Activated CD4-positive, alpha-beta T cell treated with anti-CD3 and anti-CD28 coated beads for 36 hours (primary cell): ENCODE measurements at places on chromosomes 16 and 17. TPM values are rescaled to one million over a fixed set of nuclear protein-coding genes. Genes with fewer than 3 reads are reported as not detected.
A peak's percentile ranks its signal among the peaks of the same experiment; 100 is the strongest.

- DNase-seq: no peak
Observed at GRCh38 chr16:24414534-24414933, 124.8 kb upstream of the RBBP6 start.

DNA sequence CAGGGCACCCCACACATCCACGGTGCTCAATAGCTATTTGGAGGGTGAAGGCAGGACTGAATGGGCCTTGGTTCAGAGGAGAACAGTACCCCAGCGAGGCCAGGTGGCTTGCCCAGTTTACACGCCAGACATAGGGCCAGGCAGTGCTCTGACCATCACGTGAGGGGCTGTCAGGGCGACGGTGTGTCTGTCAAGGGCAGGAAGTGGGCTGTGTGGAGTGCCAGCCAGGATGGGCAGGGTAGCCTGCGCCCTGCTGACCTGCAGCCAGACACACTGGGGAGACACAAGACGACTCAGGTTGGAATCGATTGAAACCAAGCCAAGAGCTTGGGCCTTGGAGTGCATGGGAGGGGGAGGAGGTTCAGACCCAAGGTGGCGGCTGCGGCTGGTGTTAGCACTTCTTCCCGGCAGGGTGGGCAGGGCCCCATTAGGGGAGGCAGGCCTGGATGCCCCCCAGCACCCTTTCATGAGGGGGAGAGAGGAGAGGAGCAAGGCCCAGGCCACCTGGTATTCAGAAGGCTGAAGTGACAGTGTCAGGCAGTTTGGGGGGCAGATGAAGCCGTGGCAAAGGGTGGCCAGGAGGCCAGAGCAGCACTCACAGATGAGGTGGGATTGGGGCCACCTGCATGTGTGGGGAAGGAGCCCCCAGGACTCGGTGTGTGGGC is 68.2 kb downstream of the SREBF1 start:
- no peak for DNase-seq

DNA sequence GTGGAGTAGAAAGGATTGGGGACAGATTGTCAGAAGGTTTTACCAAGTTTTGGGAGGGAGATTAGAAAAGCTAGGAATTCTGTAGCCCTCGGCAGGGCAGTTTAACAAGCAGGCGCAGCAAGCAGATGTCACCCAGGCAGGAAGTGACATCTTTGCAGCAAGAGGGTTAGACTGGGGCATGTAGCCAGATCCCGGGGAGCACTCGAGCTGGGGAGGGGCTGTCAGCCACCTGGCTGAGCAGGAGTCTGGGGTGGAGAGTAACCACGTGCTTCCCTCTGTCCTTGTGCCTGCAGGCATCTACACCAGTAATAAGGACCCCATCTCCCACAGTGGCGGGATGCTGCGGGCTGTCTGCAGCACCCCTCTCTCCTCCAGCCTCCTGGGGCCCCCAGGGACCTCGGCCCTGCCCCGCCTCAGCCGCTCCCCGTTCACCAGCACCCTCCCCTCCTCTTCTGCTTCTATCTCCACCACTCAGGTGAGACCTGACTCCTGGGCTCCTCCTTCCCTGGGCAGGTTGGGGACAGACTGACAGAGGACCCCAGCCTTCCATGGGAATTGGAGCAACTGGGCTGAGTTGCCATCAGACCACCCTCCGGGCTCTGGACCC is 12.2 kb downstream of the MLLT6 start:
- DNase-seq: no peak

DNA sequence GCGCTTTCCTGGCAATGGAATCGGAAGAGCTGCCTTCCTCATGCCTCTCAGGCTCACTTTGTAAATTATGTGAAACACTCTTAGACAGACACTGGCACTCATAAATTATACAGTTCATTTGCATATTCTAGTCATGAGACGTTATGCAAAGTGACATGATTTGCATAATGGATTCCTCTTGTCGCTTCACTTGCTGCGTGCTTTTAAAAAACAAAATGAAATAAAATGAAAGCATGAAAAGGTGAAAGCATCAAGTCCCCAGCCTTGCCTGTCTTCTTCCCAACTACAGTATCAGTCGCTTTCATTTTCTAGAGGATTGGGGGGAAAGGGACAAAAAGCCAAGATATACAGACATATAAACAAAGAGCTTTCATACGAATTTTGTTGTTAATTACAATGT is 252.8 kb upstream of the PMFBP1 start:
- no peak for DNase-seq

GRCh38 chr17:33056399-33057146 is 64.9 kb downstream of the SPACA3 start:
- no peak for DNase-seq

DNA sequence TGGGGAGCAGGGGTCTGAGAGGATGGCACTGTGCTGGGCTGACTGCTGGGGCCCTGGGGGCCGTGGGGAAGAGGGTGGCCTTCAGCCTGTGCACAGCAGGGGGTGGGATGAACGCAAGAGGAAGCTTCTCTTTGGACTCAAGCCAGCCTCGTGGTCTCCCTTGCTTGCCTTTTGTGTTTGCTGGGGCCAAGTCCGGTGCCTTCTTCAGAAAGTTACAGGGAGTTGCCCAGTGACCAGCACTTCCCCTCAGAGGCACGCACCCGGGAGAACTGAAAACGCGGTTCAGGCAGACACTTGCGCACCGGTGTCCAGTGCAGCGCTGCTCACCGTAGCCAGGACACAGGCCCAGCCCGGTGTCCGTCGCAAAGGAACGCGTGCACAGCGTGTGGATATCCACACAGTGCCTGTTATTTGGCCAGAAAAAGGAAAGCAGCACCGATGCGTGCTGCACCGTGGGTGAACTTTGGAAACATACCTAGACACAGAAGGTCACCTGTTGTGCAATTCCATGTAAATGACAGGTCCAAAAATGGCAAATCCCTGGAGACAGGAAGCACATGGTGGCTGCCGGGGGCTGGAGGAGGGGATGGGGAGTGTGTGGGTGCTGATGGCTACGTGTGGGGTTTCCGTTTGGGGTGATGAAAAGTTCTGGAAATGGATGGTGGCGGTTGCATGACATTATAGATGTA is 29.4 kb upstream of the NUDT16L1 start:
- DNase-seq: peak; percentile 21

DNA sequence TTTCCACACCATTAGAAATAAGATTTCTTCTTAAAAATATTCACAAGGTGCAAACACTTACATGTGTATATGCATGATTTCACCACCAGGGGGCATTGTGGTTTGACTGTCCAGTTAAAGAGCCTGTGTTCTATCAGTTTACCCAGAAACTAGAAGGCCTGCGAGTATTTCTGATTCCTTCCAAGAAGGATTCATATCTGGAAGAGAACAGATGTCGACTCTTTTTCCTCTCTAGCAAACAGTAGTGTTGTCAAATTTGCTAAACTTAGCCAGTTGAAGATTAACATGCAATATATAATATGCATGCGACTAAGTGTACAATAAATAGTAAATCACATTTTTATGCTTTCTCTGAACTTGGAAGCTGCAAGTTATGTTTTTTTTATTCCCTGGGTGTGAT is 404.1 kb downstream of the WWOX start:
- peak; percentile 67 for DNase-seq

DNA sequence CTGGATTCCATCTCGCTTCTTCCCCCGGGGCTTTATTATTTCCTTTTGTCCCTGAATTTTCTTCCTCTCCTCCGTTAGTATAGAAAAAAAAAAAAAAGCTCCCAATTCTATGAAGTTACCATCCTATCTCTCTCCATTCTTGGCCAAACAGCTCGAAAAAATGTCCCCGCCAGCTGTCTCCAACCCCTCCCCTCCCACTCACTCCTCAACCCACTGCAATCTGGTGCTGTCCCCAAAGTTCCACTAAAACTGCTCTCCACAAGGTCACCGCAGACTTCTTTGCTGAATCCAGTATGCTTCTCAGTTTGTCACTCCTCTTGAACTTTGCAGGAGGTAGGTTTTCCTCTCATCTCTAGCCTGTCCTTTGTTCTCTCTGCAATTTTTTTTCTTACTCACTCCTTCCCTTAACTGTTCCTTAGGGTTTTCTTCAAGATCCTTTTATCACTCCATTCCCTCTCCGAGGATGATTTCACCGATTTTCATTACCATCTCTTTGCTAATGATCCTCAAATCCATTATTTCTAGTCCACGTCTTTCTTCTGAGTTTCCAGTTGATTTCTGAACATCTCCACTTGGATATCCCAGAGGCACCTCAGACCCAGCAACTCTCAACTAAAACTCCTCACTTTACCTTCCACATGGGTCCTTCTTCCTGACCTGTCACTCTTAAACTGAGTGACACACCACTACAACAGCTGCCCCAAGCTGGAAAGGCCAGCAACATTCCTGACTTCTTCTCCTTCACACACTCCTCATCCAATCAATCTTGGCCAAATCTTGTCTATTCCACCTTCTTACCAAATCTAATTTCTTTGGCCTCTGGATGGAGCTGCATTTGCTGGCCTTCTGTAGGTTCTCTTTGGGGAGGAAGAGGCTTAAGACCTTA is 1.5 kb upstream of the SUMO2 start:
- no peak for DNase-seq

DNA sequence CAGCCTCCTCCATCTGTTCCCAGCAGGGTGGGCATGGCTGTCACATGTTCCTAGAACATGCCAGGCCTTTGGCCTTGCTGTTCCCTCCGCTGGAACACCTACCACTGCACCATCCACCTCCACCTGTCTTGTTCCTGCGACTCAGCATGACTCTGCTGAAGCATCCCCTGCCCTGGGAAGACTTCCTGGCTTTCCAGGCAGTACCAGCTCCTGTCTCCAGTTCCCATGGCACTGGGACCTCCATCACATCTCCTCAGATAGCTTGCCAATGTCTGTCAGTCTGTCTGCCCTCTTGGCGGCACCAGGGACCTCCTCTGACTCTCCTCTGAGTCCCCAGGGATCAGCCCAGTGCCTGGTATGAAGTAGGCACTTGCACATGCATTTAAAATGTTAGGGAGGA is 15.7 kb downstream of the PDP2 start:
- no peak for DNase-seq

GRCh38 chr17:56593086-56593645 is 333 bp upstream of the NOG start:
- peak; percentile 69 for DNase-seq

DNA sequence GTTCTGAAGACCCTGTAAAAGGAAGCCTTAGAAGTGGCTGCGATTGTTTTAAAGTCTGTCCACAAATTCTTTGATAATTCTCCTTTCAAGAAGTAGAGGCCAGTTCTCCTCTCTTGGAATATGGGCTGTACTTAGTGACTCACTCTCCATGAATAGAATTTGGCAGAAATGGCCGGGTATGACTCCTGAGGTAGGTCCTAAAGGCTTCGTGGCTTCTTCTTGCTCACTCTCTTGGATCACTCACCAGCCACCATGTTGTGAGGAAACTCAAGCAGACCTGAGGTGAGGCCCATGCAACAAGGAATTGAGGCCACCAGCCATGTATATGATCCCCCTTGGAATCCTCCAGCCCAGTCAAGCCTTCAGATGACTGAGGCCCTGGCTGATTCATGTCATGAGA is 75.8 kb downstream of the WWOX start:
- no peak for DNase-seq

- DNase-seq: peak; percentile 77
Observed at GRCh38 chr17:80005360-80006338, 30.0 kb downstream of the TBC1D16 start.

DNA sequence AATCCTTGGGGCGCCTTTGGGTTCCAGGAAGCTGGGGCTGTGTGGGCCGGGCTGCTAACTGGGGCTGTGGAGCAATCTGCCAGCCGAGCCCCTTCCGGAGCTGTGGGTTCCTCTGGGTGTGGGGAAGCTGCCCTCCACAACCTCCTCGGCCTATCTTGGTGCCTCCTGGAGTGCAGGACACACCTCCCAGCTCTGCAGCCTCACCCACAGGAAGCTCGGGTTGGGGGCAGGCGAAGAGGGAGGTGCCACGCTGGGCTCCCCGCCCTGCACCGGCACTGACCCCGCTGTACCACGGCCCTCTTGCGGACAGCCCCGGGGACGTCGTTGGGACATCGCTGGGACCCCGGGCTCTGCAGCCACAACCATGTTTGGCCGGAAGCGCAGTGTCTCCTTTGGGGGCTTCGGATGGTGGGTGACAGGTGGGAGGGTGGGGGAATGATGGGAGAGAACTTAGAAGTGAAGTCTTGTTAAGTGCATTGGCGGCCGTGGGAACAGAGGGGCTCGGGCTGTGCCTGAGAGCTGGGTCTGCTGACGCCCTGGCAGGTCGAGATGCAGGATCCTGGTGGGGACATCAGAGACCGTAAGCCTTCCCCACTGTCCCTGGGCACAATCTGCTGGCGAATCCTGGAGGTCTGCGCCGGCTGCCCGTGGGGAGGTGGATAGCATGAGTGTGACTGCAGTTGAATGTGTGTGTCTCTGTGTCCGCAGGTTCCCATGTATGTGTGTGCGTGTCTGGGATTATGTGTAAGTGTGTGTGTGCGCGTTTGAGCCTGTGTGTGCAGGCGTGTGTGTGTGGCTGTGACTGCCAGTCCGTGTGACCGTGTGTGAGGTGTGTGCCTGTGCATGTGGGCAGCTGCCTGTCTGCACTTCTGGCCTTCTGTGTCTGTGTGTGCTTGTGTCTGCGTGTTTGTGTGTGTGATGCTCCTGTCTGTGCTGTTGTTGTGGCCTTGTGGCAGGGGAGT is at the start of gene RAP1GAP2:
Gene RAP1GAP2 (plus strand): TSS at position 275 of the 962 bp plus-strand sequence. CDS start 90 bp downstream, at position 365.
- peak; percentile 72 for DNase-seq

DNA sequence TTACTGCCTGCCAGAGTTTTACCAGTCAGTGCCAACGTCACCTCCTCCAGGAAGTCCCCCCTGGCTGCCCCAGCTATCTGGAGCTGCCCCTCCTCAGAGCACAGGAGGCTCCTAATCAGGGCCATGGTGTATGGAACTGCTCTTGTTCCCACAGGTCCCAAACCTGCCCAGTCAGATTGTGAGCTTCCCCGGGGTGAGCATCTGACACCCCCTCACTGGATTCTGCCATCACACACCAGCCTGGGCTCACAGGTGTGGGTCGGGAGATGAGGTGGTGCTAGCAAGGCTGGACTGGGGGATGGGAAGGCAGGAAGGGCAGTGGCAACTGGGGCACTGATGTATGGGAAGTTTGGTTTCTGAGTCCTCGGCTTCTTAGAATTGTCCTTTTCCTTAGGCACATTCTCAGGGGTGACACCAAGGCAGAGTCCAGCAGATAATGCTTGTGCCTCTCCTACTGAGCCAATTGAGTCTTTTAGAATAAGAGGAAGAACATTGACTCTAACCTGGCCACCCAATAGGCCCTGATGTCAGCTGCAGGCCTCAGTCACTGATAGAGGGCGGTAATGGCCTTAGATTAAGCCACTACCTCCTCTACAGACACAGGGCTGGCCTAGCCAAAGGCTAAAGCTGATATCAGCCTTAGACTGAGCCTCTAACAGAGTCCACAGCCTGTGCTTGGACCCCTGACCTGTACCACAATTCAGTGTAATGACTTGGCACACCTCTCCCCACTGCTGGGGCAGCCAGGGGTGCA is 107.9 kb downstream of the WSCD1 start:
- no peak for DNase-seq

GRCh38 chr17:74043976-74044375 is 159.5 kb upstream of the RPL38 start:
- no peak for DNase-seq

EPX gene
- total RNA-seq: not detected

GALR2 gene
- total RNA-seq: 5.9 TPM

MYH2 gene
- not detected for total RNA-seq

KRTAP9-8 gene
- total RNA-seq: not detected

MVP gene
- 86.2 TPM for total RNA-seq

PPP1R27 gene
- total RNA-seq: not detected

NHERF1 gene
- 170 TPM for total RNA-seq

FAM20A gene
- total RNA-seq: not detected

CRISPLD2 gene
- 0.11 TPM for total RNA-seq
